ENCODE measurements at places on chromosomes 1 and 21.

- DNase-seq = no peak
These were observed 40.8 kb upstream of the ACOT11 start for GRCh38 chr1:54507033-54507870.

DNA sequence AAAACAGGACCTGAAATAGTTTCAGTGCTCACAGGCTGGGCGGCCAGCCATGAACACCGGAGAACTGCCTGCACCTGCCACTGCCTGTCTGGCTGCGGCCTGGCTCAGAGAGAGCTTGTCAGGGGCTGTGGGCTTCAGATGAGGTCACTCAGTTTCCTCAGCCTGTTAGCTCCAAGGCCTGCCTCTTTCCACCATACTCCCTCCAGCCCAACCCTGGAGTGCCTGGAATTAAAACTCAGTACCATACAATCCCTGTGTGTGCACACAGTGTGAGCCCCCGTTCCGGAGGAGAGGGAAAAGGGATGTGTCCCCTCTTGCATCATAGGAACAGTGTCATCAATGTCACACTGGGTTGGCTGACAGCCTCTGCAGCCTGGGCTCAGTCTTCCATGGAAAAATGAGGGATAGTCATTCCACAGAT is 16.2 kb downstream of the CACNA1S start:
- DNase-seq = peak; percentile 4

DNA sequence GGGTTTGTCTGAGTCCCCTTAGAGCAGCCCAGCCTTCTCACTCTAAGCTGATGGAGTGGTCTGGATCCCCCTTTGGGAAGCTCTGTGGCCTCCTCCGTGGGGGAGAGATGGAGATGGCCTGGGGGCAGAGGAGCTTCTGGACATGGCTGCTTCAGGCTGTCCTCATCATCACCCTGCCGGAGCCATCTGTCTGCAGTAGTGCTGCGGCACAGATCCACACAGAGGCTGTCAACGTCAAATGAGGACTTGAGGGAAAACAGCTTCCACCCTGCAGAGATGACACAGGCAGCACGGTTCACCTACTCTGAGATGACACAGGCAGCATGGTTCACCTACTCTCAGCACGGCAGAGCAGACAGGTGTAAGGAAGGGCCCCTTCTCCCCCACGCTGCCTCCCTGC is 134.3 kb downstream of the IGSF21 start:
- no peak for DNase-seq

DNA sequence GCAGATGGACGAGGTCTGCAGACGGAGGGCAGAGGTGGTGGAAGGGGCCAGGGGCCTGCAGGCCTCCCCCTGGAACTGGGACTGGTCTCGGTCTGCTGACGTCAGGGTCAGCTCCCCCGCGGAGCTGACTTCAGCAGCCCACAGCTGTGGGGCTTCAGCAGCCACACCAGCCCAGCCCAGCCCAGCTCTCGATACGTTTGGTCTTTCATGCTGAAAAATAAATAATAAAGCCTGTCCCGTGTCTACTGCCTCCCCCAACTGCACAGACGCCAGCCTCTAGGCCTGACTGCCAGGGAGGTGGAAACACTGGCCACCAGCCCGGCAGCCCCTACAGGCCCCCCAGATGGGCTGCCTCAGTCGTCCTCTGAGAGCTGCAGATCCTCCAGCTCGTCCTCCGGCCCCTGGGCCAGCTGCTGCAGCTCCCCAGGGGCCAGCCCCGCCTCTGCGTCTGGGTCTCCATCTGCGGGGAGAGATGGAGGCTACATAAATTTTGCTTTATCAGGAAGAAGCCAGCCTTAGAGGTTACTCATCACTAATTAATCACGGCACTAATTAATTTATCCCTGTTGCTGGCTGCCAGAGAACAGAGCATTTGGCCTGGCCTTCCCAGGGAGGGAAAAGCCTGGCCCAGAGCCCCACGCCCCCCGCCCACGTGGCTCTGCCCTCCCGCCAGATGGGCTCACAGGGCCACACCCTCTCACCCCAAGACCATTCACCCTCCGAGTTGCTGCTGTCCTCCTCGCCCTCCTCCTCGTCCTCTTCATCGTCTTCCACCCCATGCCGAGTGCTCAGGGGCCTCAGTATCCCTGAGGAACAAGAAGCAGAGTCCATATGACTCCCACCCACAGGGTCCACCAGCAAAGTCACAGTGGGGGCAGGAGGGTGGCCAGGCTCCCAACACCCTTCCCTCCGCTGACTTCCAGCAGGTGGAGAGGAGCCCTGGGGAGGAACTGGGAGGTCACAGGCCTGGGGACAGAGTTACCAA is 14.4 kb downstream of the NOC2L start:
- DNase-seq = no peak

DNA sequence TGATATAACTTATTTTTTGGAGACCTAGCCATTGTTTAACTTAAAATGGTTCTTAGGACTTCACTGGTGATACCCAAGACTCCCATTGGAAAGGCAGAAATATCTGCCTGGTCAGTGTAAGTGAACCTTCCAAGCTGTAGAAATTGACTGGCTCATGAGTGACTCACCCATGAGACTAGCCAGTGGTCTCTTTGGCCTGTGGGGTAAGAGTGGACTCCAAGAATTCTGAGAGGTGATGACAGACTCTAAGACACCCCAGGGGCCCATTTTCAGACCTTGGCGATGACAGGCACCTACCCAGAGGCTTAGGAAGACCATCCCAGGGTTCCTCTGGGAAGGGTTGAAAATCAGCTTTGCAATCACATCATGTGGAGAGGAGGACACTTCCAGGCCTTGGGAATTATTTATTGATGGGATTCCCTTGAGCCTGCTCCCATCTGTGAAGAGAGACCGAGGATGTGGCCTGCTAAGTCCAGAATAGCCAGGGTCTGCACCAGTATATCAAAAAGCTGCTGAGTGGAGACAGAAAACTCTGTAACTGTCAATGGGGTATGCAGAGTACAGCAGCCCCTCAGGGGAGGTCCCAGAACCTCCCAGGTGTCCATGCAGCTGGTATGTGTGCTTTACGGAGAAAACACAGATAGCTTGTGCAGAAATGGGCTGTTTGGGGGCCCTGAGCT is 78.9 kb downstream of the KAZN start:
- no peak for DNase-seq

- DNase-seq = peak; percentile 76
These were observed 11.6 kb upstream of the OLFML2B start for GRCh38 chr1:162035241-162035640.

DNA sequence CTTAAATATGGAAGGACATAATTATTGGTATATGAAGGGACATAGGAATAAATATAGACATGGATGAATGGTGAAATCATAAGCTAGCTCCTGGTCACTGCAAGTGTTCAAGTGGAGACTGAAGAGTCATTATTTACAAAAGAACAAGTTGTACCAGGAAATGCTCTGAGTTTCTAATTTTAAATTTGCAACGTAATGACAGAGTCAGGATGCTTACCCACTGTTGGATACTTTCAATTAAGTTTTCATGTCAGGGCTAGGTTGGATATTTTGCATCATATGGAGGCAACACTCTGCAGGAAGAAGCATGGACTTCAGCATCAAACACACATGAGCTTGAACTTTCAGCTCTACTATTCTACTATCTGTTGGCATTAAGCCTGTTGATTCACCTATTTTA is 499.6 kb upstream of the C1orf87 start:
- DNase-seq = peak; percentile 81

DNA sequence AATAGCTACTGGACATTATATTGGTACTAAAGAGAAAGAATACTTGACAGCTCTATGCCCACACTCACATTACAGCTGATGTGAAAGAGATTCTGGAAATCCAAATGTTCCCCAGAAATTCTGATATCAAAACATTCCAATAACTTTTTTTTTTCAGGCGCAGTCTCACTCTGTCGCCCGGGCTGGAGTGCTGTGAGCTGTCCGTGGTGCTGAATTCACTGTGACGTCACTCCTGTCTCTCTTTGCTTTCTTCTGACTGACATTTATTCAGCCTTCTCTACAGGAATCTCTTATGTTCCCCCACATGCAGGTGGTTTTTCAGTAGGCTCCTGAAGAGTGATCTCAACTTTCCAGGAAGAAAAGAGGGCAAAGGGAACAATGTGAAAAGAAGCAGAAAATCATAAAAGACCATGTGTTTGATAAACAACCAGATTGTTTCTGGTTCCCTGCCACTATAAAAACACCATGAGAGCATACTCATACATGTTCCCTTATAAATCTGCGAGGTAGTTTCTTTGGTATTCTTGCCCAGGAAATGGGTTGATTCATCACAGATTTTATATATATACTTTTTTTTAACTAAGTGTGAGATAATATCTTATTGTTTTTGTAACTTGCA is 6.2 kb downstream of the S100A7A start:
- no peak for DNase-seq

- no peak for DNase-seq
These were observed 77.1 kb downstream of the DYRK1A start for GRCh38 chr21:37443683-37444082.

GRCh38 chr1:100344774-100345173 is 7.5 kb upstream of the CDC14A start:
- no peak for DNase-seq

DNA sequence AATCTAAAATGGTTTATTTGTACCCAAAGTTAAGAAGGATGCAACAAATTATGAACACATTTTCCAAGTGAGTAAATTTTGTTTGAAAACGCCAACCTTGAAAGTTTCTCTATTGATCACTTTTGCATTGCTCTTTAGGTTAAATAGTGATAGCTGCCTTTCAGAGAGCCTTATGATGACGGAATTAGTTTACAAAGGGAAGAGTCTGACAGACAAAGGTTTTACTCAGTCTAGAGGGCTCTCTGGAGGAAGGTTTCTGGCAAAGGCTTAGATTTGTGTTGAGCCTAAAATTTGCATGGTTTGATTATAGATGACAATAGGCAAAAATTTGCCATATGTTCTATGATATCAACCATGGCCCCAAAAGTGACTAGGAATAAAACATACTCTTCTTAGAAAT is 95.9 kb upstream of the RUNX1 start:
- no peak for DNase-seq

DNA sequence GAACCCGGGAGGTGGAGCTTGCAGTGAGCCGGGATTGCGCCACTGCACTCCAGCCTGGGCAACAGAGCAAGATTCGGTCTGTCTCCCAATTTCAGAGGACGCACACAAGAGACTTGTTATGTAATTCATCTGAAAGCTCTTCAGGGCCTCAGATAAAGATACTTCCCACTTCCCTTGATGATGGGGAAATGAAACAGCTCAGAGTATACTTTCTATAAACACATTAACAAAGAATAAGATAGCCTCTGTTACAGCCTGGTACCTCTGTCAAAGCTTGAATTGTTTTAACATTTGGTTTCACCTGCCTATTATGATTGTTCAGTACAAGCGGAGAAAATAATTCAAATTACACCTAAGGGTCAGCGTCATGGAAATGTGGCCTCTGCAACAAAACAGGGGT is 622.9 kb upstream of the ADGRL4 start:
- no peak for DNase-seq

- peak; percentile 37 for DNase-seq
These were observed 103.7 kb upstream of the NFIA start for GRCh38 chr1:60978421-60979357.

DNA sequence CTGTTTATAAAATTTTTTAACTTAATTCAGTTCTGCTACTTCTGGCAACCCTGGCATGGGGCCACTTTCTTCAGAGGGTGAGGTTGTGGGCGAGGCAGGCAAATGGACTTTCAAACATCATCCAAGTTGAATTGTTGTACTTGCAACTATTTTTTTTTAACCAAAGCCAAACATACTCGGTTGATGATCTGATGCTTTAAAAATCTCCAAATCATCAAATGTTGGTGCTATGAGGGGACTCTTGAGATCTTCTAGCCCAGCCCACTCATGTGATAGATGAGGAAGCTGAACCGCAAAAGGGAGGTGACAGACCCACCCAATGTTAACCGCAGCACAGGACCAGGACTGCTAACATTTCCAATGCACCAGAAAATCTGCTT is 6.7 kb downstream of the SLC1A7 start:
- DNase-seq = no peak

GRCh38 chr1:45385302-45385701 is 45.1 kb upstream of the MUTYH start:
- DNase-seq = peak; percentile 88
